Stimulated activated CD4-positive, alpha-beta T cell treated with anti-CD3 and anti-CD28 coated beads, Interleukin-12 subunit alpha, Interleukin-12 subunit beta, amount 100 ng/mL, for 4 hours (primary cell): ENCODE measurements at places on chromosomes 7 and 10.
A peak's percentile ranks its signal among the peaks of the same experiment; 100 is the strongest.

DNA sequence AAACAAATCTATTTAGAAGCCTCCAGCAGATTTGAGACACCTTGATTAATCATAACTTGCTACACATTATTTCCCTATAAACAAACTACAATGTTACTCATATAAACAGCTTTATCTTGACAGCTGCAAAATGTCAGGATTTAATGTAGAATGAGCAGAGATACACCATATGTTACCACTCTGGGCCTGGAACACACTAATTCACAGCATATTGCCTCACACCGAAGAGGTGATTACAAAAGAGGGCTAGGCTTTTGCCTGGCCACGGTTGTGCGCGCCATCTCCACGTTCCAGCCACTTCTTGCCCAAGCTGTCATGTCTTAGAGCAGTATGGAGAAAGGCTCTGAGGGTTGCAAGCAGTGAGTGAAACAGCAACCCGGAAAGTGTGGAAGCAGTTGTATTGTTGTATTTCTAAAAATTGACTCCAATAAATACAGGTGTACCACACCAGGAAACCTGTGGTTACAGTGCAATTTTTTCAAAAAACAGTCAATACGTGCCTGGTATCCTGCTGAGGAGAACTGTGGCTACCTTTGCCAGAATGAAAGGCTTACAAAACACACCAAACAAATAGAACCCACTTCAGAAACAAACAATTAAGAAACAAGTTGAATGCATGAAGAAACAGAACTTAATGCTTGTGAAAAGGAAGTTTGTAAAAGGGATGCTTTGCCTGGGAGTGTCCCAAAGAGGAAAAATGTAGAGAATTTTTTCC lies 498.1 kb downstream of the PLXNA4 start:
- no peak for DNase-seq

DNA sequence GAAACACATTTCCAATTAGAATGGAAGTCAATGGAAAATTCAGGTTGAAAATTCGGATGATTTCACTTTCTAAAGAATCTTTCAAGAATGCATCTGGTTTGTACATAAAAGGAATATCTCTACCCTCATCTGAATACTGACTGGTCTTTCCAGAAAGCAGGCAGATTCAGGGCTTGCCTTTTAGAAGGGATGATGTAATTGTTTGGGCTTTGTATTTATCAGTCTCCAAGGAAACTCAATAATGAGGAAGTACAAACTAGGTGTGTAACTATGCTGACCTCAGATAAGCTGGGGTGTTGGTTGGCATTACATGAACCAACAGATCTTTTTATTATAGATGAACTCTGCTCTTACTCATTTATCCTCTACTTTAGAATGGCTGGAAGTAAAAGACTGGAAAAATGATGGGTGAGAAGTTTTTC lies 24.1 kb downstream of the PDLIM1 start:
- DNase-seq = no peak

DNA sequence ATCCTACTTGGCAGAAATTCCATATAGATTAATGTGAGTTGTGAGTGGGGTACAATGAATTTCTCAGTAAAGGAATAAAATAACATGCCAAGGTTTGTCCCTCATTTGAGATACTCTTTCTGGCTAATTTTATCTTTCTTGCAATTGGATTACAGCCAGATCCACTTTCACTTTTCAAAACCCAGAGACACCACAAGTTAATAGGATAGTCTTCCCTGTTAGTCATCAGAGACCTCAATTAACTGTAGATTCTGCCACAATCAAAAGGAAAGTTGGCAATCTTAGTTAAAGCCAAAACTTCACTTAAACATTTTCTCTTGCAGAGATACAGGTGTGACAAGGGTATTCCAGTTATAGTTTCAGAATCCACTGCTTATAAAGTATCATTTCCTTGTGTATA lies 91.4 kb upstream of the PHYHIPL start:
- DNase-seq = no peak

DNA sequence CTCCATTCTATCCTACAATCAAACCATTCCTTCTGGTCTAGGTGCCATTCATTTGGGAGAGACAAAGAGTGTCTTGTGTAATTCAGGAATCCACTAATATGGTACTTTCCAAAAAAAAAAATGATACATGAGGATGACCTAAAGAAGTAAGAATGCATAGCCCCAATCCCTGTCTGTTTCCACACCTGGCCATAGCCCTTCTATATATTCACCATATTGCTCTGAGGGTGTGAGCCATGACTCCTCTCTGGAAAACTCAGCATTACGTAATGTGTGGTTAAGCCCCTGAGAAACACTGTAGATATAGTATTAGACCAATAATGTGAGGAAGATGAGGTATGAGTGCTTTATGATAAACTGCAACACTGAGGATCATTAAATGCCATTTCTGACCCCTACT lies 592.7 kb downstream of the INHBA start:
- no peak for DNase-seq

DNA sequence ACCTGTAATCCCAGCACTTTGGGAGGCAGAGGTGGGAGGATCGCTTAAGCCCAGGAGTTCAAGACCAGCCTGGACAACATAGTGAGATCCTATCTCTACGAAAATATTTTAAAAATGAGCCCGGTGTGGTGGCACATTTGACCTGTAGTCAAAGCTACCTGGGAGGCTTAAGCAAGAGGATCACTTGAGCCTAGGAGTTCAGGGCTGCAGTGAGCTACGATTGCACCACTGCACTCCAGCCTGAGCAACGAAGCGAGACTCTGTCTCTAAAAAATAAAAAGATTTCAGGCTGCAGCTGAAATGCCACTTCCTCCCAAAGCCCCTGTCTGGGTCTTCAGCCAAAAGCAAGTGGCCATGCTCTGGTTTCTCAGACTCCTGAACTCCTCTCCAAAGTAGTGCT lies 38.7 kb upstream of the CARD11 start:
- no peak for DNase-seq

DNA sequence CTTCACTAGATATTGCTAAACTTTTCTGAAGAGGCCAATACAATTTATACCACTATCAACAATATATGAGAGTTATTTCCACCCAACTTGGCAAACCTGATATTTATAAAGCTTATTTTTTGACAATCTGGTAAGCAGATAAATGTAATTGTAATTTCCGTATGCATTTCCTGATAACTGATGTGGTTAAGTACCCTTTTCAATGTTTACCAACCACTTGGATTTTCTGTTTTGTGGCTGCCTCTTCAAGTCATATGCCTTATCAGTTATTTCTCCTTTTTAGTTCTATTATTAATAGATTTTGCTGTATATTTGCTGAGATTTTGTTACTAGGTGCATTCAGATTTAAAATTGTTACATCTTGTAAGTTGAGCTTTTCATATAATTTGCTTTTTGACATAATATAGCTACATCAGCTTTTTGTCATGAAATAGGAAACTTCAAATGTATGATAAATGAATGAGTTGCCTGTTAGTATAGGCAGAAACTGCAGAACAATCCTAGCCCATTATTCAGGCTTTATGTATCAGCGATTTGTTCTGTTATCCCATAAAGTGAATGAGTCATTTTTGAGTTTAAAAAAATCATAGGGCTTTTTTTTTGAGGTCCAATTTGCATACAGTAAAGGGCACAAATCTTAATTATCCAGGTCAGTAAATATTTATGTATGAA lies 11.5 kb downstream of the SGPL1 start:
- no peak for DNase-seq

GRCh38 chr10:4138146-4138721 lies 353.2 kb upstream of the KLF6 start:
- no peak for DNase-seq

GRCh38 chr10:86684331-86685097 lies 16.2 kb downstream of the LDB3 start:
- DNase-seq = no peak

DNA sequence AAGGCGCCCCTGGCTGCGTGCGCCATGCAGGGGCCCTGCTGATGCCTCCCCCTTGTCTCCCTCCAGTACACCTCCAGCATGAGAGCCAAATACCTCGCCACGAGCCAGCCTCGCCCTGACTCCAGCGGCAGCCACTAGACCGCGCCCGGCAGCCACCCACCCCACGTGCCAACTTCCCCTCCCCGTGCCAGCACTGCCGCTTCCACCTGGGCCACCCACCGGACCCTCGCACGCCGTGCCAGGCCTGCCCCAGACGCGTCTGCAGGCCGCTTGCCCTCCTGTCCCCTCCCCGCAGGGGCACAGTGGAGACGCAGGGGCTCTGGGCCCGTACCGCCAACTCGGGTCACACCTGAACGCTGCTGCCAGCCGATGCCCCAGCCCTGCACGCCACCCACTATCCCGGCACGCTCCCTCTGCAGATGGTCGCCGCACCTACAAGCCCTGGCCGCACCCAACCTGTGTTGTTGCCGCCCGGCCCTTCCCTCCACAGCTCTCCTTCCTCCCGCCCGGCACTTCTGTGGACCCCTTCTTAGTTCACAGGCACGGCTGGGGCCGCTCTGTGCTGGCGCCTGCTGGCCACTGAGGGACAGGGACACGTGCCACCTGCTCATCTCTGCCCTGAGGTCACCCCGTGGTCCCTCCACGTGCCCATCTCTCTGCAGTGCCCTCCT lies 26.3 kb upstream of the AMZ1 start:
- no peak for DNase-seq

DNA sequence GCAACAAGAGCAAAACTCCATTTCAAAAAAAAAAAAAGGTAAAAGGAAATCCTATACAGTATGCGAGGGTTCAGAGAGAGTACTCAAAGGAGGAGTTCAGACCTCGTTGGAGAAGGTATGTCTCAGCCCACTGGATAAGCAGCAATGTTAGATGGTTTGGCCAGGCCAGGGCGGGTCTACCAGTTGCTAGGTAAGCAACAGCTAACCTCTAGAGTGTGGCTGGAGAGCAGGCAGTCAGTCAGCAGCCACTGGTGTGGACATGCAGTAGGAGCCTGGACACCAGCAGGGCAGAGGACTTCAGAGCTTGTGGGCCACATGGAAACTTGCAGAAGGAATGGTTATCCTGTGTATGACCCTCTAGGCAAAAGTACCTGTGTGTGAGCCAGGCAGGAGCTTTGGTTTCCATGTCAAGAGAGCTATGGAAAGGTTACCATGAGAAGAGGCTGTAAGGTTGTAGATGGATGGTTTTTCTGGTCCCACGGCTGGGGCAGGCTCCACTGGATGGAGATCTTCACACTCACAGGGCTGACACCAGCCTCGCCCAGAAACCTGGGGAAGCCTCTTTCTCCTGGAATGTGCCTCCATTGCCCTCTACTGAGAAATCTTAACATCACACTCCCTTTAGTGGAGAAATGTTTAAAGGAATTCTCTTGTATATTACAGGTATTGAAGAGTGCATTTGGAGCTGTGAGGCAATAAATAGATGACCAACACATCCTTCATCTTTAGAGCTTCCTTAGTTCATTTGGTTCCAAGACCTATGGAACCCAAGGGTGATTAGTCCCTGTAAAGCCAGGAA lies 63.6 kb downstream of the CCDC186 start:
- DNase-seq = no peak

DNA sequence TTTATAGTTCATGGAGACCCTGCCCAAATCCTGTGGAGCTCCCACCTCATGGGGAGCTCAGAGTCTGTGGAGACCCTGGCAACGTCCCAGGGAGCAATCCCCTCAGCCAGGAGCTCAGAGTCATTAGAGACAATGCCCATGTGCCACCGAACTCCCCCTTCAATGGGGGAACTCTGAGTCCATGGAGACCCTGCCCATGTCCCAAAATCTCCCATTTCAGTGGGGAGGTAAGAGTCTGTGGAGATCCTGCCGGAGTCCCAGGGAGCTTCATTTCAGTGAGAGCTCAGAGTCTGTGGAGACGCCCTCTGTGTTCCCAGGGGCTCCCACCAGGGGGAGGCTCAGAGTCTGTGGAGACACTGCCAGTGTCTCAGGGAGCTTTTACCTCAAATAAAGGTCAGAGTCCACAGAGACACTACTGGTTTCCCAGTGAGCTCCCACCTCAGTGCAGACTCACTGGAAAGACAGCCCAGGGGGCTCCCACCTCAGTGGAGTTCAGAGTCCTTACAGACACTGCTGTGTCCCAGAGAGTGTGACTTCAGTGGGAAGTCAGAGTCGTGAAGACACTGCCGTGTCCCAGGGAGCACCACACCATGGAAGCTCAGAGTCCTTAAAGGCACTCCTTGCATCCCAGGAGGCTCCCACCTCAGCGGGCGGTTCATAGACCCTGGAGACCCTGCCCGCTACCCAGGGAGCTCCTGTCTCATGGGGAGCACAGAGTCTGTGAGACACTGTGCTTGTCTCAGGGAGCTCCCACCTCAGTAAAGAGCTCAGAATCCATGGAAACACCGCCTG lies 5.0 kb downstream of the MYO1G start:
- DNase-seq = peak; percentile 49

GRCh38 chr7:36217961-36218284 lies 64.9 kb downstream of the EEPD1 start:
- no peak for DNase-seq

- no peak for DNase-seq
Observed at GRCh38 chr10:11003679-11004078, 14.0 kb upstream of the CELF2 start.

DNA sequence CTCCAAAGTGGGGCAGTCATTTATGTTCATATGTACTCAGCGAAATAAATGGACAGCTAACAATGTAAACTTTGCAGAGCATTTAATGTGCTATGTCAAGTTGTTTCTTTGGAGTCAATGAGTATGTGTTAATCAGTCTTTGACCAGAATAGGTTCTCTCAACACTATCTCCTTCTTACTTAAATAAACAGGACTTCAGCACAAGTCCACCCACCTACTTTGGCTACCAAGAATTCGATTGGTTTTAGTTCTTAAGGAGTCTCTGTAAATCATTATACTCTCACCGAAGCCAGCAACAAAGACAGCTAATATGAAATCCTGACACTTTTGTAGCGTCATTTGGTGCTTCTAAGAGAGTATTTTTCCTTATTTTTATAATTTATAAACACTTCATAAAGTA lies 6.9 kb downstream of the WEE2 start:
- no peak for DNase-seq

DNA sequence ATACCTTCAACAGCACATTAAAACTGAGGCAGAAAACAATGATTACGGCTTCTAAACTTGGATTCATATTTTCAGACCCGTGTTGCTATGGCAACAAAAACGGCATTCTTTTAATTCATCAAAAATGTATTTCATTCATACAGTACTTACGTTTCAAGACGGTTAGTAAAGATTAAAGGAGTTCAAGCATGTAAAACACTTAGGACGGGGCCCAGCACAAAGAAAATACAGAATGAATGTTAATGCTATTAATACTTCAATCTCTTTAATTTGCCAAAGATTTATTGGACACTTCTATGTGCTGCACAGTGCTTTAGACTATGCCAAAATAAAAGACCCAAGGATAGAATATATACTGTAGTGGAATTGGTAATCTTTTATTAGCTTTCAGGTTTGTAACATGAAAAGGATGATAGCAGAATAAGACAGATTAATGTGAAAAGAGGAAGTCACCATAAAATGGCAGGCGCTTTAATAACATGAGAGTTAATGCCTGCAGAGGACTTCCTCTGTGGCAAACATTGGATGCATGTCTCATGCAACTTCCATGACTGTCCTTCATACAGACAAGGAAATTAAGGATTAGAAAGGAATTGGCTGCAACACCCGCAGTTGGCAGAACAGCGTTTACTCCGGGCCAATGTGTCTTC lies 201.6 kb upstream of the KLF6 start:
- DNase-seq = no peak

GRCh38 chr10:62916141-62916603 lies 100.0 kb upstream of the EGR2 start:
- DNase-seq = no peak

- no peak for DNase-seq
Observed at GRCh38 chr10:3141351-3142005, 31.1 kb downstream of the PITRM1 start.

- DNase-seq = no peak
Observed at GRCh38 chr10:3765146-3765545, 19.9 kb downstream of the KLF6 start.
